Cortex of kidney (tissue), 1 donor: ENCODE measurements at places on chromosomes 11 and 22.

- no peak for DNase-seq
These were observed 130.5 kb downstream of the MED15 start for GRCh38 chr22:20637750-20638506.

DNA sequence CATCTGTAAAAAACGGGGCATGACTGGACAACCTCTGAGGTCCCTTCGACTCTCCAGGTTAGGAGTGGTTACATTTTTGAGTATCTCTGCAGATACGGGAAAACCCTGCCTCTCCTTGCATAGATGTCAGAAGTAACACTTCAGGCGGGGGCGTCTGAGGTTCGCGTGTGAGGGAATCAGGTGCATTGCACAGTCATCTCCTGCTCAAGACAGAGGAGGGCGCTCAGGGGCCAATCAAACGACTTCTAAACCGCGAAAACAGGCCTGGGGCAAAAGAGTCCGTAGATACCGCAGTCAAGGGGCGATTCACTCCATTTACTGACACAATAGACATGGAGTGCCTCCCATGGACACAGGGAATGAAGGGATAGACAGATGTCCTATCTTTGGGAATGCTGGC lies 31.7 kb downstream of the KIRREL3 start:
- no peak for DNase-seq

DNA sequence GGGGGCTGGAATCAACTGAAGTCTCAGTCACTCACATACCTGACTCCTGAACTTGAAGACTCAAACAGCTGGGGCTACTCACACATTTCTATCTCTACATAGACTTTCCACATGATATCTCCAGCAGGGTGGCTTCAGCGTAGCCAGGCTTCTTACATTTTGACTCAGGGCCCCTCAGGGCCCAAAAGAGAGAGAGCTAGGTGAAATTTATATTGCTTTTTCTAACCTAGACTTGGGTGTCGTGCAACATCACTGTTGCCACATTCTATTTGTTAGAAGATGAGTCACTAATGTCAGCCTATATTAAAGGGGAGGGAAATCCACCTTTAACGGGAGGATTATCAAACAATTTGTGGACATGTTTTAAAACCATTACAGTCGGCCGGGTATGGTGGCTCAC lies 71.9 kb upstream of the RRM1 start:
- no peak for DNase-seq

DNA sequence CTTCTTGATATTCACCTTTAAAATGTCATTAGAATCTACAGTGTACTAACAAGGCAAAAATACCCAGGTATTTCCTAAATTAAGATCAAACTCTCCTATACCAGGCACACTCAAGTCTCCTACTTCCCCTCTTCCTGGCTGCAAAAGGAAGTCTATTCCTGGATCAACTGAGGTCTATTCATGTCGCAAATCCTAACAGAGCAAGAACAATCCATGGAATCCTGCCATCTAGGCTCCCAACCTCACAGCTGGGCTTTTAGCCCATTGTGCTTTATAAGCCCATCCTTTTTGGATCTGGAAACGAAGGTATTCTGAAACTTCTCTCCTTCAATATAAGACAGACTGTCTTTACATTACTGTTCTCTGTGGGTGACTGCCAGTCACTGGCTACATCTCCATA lies 161.8 kb downstream of the SOX6 start:
- no peak for DNase-seq

DNA sequence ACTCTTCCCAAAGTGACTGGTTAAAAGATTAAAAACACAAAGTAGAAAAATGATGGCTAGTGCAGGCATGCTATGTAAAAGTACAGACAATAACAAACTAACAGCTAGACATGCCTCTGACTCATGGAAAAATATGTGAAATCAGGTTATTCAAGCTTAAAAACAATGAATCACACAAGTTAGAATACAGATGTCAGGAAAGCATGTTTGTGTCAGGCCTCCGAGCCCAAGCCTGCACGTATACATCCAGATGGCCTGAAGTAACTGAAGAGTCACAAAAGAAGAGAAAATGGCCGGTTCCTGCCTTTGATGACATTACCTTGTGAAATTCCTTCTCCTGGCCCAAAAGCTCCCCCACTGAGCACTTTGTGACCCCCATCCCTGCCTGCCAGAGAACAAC lies 110.1 kb downstream of the NOX4 start:
- no peak for DNase-seq

GRCh38 chr11:79864882-79865281 lies 424.1 kb upstream of the TENM4 start:
- no peak for DNase-seq

DNA sequence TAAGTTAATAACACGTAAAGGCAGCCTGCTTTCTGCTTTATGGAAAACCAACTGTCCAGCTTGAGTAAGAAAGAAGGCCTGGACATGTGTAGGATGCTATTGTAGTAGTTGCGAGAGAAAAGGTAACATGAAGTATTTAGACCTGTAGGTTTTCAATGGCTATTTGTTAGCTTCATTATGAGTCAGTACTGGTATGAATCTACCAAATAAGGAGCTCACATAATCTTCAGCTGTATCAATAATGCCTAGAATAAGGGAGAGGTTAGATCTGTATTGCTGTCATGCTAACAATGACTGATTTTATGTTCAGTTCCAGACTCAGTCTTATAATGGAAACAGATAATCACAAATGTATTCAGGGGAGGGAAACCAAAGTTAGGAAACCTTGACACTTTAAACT lies 550.3 kb downstream of the CNTN5 start:
- no peak for DNase-seq

DNA sequence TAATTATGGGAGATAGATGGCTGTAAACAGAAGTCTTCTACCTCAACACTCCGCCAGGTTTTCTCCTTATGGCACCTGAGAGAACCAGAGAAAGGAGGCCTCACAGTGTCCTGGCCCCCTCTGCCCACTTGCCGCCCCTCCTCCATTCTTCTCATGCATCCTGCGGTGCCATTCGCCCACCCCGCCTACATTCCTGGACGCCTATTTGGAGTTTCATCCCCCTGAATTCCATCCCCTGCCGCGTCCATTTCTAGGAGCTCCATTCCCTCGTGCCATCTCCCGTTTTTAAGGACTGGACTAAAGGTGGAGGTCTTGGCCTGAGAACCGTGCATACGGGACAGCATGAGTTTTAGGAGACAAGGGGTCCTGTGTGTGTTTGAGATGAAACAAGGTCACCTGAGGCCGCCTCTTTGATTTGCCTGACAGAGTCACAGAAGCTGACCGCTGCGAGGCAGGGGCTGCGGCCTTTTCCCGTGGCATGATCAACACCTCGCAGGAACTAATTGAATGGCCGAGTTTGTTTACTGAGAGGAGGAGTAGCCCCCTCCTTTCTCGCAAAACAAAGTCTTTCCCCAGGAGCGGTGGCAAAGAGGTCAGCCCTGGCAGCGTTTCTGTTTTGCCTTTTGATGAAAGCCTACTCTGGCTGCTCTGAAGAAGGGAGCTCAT lies 246.2 kb downstream of the ST3GAL4 start:
- no peak for DNase-seq

- DNase-seq: no peak
These were observed 42.4 kb downstream of the PITPNB start for GRCh38 chr22:27876684-27877083.

DNA sequence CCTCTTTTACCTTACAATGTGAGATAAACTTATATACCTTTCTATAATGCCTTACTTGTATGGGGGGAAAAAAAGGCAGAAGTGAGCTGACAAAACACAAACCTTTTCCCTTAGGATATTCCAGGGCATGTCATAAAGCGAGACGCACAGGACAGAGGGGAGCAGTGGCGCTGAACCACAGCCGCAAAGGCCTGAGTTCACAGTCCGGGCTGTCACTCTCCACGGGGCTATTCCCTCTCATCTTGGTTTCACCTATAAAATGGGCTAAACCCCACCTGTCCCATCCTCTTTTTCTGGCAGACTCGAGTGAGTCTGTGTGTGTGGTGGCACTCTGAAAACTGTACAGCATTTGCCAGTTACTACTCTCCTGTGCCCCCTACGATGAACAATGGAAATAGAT lies 14.4 kb upstream of the FXYD2 start:
- DNase-seq: no peak

- no peak for DNase-seq
These were observed 55.3 kb downstream of the PPFIA1 start for GRCh38 chr11:70325824-70326223.

GRCh38 chr11:33362051-33362910 lies 105.1 kb downstream of the HIPK3 start:
- DNase-seq: no peak

GRCh38 chr11:12090761-12091258 lies 19.6 kb upstream of the MICAL2 start:
- DNase-seq: no peak

- no peak for DNase-seq
These were observed 16.8 kb downstream of the PIWIL4 start for GRCh38 chr11:94583866-94584500.
